Transverse colon (tissue), 4 donors: ENCODE measurements at places on chromosomes 6 and 20. TPM values are rescaled to one million over a fixed set of nuclear protein-coding genes. Genes with fewer than 3 reads are reported as not detected.

GRCh38 chr6:118280210-118280609 lies 267.9 kb upstream of the PLN start:
- no peak for DNase-seq

SYTL3 gene
- total RNA-seq: 2.7 TPM

DNA sequence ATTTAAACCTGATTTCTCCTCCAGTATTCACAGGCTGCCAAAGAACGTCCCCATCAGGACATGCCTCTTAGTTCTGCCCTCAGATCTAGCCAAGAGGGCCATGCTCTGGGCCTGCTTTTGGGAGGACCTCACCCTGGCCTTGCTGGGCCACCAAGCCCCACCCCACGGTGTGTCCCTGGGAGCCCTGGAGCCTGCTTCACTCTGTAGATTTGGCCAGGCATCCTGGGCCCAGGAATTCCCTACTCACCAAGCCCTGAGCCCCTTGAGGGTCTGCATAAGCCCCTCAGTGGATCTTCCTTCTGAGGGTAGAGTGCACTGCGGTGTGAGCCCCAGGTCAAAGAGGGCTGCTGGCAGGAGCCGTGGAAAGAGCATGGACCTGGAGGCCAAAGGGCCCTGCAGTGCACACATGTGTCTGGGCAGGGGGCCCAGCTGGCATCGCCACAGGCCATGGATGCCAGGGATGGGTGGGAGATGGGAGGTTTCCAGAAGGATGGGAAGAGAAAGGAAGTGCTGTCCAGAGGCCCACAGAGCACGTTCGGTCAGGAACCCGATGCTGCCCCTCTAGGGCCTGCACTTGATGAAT lies 98.0 kb downstream of the DACT2 start:
- DNase-seq: no peak

DNA sequence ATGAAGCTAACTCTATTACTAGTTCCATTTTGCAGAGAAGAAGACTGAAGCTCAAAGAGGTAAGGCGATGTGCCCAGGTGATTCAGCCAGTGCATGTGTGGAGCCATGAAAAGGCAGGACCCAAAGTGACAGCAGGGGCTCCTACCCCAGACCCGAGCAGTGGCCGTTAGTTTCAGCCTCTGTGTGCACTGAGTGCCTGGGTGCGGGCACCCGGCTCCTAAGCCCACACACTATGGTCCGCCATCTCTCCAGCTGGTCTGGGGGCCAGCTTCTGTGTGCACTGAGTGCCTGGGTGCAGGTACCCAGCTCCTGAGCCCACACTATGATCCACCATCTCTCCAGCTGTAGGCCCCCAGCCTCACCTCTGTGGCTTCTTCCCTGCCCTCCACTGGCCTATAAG lies 123.5 kb upstream of the CST7 start:
- DNase-seq: no peak

GRCh38 chr6:9467741-9468140 lies 947.1 kb downstream of the TFAP2A start:
- DNase-seq: no peak

- DNase-seq: no peak
Measured at GRCh38 chr6:48080227-48081009, 30.6 kb downstream of the PTCHD4 start.

GRCh38 chr20:25070821-25071473 lies 11.0 kb downstream of the VSX1 start:
- peak; percentile 1 for DNase-seq

EYS gene
- total RNA-seq: not detected

DNA sequence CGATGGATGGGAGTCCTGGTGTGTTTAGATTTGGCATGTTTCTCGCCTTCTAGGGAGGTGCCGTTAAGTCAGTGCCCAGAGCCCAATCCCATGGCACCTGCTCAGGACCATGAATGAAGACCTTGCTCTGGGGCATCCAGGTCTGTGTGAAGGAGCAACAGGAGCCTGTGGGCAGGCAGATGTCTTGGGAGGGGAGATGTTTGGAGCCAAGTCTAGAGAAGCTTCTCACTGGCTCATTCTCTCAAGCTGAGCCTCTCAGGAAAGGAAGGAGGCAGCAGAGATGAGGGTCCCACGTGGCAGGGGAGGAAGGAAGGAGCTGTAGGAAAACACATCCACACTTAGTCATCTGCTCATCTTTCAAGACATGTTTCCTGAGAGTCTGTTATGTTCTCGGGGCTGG lies 9.5 kb upstream of the SIRPB1 start:
- DNase-seq: no peak

KIF25 gene
- total RNA-seq: not detected

- no peak for DNase-seq
Measured at GRCh38 chr6:129200151-129200550, 317.2 kb downstream of the LAMA2 start.

DNA sequence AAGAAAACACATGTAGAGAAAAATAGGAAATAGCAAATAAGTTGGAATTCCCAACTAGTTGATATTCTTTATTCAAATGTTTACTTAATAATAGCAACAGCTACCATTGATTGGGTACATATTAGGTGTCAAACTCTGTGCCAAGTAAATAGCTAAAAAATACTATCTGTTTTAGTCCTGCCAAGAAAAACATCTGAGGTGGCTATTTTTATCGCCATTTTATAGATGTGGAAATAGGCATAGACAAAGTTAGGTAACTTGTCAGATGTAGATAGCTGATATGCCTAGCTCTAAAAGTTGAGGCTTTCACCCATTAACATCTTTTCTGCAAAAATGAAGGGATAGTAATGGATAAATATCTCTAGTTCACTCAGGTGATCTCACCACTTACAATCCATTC lies 549.2 kb upstream of the ID4 start:
- no peak for DNase-seq

GRCh38 chr6:142030115-142030619 lies 102.6 kb upstream of the GJE1 start:
- DNase-seq: no peak

DNA sequence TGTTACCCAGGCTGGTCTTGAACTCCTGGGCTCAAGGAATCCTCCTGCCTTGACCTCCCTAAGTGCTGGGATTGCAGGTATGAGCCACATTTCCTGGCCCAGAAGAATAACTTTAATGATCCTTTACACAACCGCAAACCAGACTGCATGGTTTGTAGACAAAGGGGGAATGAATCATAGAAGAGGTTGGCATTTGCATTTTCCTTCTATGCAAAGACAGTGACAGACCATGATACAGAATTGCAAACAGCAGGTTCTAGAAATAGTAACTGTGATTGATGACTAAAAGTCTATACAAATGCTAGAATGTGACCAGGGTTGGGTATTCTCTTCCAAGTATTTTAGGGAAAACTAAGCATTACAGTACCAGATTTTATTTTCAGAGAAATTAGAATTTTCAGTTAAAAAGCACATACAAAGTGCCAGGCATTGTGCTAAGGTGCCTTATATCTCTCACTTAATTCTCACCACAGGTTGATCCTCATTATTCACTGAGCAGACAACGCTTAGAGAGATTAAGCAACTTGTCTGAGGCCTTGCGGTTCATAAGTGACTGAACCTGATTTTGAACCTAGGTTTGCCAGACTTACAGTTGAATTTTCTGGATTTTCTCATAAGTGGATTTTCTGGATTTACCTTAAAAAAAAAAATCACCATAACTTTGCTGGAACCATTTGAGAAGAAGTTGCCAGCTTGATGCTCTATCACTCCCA lies 146.6 kb downstream of the ZFAND3 start:
- no peak for DNase-seq

DNA sequence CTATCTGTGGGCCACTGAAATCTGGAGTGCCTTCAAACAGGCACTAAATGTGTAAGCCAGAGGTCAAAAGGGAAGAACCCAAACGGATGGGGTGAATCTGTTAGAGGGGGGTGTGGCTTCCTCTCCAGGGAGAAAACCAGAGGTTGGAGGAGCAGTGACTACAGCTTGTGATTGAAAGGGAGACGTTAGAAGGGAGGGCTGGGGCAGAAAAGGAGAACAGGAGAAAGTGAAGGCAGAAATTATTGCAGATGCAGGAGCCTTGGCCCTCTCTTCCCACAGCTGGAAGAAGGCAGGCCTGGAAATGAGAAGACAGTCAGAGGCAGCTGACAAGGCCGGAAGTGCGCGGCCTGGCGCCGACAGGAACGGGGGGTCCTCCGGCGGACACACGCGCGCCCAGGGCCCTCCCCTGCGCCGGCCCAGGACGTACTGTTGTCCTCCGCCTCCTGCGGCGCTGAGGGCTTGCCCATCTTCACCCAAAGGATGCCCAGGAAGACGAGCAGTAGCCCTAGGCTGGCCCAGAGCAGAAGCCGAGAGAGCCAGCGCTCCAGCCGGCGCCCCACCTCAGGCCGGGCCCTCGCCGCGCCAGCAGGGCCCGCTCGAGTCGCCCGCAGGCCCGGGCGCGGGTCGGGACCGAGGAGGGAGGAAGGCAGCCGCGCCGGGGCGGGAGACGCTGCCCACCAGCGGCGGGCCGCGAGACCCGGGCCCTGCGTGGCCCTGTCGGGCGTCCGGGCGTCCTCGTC lies 806 bp downstream of the LEMD2 start:
- peak; percentile 77 for DNase-seq

ALDH8A1 gene
- total RNA-seq: 2.9 TPM

BPIFB4 gene
- total RNA-seq: not detected

DNA sequence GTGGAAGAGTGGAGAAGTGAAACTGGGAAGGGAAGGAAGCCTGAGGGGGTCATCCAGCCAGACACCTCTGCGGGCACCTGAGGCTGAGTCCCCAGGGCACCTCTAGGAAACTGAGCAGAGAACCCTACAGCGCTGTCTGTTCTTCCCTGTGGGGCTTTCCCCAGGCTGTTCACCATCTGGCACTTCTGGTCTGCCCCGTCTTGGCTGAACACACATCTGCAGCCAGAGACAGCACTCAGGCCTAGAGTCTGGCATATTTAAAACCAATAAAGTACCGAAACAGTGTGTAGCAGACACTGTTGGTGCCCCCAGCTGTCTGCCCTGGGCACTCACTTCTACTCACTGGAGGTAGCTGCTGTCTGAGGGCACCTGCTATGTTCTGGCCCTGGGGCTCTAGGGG lies 9.4 kb upstream of the ARFGEF2 start:
- peak; percentile 48 for DNase-seq

GRCh38 chr20:43921227-43921780 lies 6.7 kb downstream of the TOX2 start:
- DNase-seq: no peak

DNA sequence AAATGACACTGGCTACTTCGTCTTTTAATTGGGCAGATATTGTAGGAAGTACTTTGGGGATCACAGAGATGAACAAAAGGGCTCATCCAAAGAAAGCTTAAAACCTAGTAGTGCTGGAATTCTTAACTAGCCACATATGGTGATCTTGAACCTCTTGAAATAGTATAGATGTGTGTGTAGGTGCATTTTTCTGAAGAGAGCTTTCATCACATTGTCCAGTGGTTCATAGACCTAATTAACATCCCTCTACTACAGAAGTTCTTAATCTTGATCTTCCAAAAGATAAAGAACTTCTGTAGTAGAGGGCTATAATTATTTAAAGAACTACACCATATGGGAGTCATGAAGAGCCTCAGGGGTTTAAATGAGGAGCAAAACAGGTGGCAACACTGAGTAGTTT lies 2.3 kb upstream of the PRIM2 start:
- no peak for DNase-seq

GRCh38 chr20:34562641-34563040 lies 4.1 kb downstream of the MAP1LC3A start:
- no peak for DNase-seq

SIRPB2 gene
- total RNA-seq: 3.7 TPM

- DNase-seq: peak; percentile 91
Measured at GRCh38 chr20:37345339-37346235, at the start of gene SRC. SRC (plus strand) TSS chr20:37346140; CDS start chr20:37384154, 38,014 bp downstream.

DNA sequence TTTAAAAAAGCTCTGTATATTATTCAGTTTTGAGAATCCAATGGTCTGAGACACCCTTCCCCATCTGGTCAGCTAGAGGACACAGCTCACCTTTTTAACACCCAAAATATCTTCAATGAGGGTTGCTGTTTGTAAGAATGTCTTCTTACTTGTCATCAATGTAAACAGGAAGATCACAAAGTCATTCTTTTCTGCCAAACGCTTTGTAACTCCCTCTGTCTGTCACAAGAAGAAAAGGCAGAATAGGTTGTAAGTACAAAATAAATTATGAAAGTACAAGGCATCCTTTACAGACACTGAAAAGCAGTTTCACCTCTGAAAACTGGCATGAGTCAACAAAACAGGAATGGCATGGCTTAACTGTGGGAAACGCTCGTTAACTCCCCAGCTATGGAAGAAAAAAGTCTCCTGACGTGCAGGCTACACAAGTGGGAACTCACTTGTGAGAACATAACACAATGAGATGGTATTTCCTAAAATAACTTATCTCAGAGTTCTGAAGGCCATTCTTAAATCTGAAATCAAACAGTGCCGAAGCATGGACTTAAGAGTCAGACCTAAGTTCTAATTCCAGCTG lies 42.7 kb downstream of the TRPC4AP start:
- DNase-seq: no peak

DOK5 gene
- 1.3 TPM for total RNA-seq

GRCh38 chr6:127117979-127118297 lies 533 bp upstream of the RSPO3 start:
- DNase-seq: no peak

TASP1 gene
- 14.6 TPM for total RNA-seq

TPX2 gene
- total RNA-seq: 15.7 TPM

DNA sequence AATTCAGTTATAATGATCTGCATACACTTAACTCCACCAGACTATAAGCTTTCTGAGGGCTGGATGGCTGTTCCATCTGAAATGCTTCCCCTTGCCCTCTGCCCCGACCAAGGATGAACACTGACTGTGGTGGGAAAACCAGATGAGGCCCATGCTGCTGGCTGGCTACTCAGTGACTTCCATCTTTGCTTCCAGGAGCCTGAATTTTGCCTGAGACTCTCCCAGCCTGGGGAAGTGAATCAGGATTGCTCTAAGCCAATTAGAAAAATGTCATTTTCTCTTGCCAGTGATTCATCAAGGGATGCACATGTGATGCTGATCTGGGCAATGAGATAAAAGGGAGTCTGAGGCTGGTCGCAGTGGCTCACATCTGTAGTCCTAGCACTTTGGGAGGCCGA lies 1.7 kb upstream of the TOMM34 start:
- no peak for DNase-seq

GRCh38 chr20:22716821-22717351 lies 132.5 kb upstream of the FOXA2 start:
- no peak for DNase-seq

- DNase-seq: no peak
Measured at GRCh38 chr6:53347250-53347920, 1.4 kb downstream of the ELOVL5 start.

DNA sequence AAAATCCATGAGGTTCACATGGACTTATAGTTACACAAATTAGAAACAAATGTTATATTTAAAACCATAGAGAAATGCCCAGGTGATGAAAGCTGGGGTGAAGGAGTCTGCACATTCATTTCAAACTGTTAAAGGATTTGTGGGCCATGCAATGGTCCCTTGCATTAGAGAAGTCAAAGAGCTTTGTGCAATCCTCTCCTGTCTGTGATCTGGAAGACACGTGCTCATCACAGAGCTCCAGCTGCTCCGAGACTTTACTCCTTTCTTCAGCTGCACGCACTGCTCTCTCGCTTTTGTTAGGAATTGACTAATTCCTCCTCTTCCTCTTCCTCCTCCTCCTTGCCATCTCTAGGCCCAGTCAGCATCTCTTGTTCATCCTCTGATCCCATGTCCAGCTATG lies 4.1 kb upstream of the AIF1 start:
- no peak for DNase-seq

- DNase-seq: no peak
Measured at GRCh38 chr6:117463762-117464665, 18.5 kb upstream of the DCBLD1 start.

- no peak for DNase-seq
Measured at GRCh38 chr6:109457562-109457996, 2.0 kb upstream of the MICAL1 start.

- DNase-seq: no peak
Measured at GRCh38 chr6:21864206-21864605, 270.7 kb downstream of the SOX4 start.

- DNase-seq: no peak
Measured at GRCh38 chr6:118968416-118968815, 33.5 kb upstream of the MCM9 start.
